CD8-positive, alpha-beta T cell (primary cell): ENCODE measurements at places on chromosomes 7 and 10.

- no peak for DNase-seq
Observed at GRCh38 chr10:104819731-104820130, 178.6 kb downstream of the SORCS3 start.

DNA sequence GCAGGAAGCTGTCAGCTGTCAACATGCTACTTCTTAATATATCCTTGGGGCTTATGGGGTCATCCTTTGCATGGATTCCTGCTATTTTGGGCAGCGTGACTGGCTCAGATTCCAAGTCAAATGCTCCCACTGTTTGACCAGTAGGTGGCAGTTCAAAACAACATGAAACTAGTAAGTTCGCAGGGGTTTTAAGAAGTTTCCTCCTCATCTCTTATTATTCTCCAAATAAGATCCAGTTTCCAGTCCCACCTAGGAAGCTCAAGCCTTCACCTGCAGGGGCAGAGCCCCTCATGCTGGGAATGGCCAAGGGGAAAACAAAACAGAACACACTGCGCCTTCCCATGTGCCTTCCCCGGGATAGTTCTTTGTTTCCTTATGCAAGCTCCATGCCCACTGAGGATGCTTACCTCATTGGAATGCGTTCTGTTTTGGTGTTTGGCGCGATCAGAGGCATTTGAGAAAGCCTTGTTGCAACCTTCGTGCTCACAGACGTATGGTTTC, 259.8 kb downstream of the GLI3 start:
- no peak for DNase-seq

GRCh38 chr10:19640566-19641263, 175.5 kb upstream of the PLXDC2 start:
- no peak for DNase-seq

- peak; percentile 60 for DNase-seq
Observed at GRCh38 chr7:137903382-137904169, 56.8 kb upstream of the DGKI start.

DNA sequence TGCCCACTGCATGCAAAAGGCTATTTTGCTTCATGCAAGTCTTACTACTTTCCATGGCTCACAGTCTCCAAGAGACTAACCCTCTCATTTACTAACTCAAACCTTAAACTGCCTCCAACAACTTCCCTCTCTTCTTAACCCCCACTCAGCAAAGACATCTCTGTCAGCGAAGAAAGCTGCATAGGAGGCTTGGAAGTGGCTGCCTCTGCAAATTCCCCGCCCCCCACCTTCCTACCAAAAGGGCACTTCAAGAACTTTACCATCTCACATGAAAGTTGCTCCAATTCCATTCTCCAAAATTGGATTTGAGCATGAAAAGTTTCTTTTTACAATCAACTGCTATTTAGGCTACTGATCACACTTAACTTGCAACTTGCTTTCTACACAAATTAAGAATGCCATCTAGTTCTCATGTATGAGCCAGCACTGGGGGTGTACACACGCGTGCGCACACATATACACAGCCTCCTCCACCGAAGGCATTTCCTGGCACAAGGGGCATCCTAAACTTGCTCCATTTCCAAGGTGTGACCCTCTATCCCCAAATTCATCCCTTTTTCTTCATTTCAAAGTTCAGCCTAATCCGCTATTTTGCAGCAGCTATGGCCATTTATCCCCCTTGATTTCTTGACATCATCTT, 1.8 kb downstream of the CCDC6 start:
- no peak for DNase-seq
